ENCODE measurements at places on chromosomes 1 and 21.

DNA sequence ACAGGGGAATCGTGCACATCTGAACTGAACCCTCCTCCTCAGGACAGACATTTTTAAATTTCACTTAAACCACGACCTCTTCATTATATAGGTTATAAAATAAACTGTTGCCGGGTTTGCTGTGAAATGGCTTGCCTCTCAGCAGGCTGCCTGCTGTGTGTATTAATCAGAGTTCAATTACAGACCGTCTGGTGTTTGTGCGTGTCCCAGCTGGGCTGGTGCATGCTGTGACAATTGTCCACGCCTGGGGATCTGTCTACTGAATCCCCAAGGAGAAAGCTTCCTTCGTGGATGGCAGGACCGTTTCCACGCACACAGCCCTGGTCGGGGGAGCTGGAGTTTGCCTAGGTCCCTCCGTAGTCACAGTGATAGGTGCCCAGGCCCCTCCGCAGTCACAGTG lies 13.4 kb upstream of the AGPAT3 start:
- no peak for DNase-seq

GRCh38 chr1:54188291-54188690 lies 11.5 kb downstream of the CYB5RL start:
- DNase-seq: no peak

- no peak for DNase-seq
Measured at GRCh38 chr1:226880372-226881287, 10.2 kb downstream of the PSEN2 start.

DNA sequence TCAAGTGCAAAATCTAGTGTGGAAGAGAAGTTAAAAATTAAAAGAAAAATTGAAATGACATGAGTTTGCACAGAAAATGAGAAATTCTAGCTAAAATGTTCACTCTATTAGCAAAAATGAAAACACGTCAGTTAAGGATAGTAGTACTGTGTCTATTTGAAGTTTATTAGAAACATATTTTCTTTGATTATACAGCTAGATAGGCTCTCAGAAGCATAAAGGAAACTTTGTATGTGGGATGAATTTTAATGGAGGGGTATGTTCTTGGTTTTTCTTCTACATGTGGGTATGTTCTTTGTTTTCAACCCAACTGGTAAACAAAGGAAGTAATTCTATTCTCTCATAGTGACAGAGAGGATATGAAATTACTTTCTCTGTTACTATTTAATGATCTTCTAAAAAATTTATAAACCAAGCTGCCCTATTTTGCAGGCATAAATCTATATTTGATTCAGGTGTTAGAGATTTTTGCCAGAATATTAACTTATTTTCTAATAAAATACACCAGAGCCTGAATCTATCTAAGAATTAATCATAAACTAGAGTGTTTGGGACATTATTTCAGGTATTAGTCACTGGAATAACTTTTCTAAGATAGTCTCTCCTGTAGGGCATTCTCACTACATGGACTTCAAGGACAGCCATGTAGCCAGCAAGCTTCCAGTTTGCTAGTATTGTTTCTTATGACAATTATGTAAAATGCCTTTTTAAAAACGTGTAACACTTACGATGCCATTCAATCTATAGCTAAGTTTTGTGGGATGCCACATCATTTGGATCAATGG lies 15.8 kb downstream of the GPSM2 start:
- DNase-seq: no peak

- no peak for DNase-seq
Measured at GRCh38 chr1:30382496-30382895, 340.9 kb downstream of the MATN1 start.

Measured in activated CD8-positive, alpha-beta memory T cell treated with anti-CD3 and anti-CD28 coated beads for 48 hours (primary cell).